ENCODE measurements at places on chromosomes 1 and 21.

GRCh38 chr1:171913385-171913784 is 72.1 kb downstream of the DNM3 start:
- DNase-seq: no peak

- DNase-seq: no peak
These were observed 80.2 kb upstream of the GREM2 start for GRCh38 chr1:240691909-240692705.

- DNase-seq: no peak
These were observed 23.4 kb upstream of the KIF1B start for GRCh38 chr1:10187026-10187334.

DNA sequence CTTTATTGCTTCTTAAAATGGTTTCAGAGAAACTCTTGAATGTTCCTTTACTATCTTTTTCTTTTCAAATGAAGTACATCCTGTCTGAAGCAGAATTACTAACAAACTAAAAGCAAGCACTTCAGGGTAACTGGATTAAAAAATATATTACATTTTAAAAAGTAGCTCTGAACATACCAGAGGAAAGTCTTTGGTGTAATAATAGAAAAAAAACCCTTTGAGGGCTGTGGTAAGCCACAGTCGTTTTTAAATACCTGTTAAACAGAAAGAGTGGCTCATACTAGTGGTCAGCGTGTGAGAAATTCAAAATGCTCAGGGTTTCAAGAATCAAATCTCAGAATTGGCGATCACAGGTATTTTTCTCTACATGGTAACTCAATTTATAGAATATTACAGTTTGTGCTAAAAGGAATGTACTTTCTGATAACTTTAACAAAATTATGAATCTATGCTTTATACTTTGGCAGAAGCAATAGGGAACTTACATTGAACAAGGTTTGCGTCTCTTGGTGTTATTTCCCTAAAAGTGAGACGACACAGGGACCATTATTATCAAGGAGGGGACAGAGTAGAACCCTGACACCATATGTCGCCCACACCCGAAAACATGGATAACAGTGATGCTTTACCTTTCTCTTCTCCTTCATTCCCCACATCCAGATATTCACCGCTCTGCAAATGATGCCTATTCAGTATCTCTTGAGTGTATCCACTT is 97.0 kb upstream of the DPH5 start:
- no peak for DNase-seq

DNA sequence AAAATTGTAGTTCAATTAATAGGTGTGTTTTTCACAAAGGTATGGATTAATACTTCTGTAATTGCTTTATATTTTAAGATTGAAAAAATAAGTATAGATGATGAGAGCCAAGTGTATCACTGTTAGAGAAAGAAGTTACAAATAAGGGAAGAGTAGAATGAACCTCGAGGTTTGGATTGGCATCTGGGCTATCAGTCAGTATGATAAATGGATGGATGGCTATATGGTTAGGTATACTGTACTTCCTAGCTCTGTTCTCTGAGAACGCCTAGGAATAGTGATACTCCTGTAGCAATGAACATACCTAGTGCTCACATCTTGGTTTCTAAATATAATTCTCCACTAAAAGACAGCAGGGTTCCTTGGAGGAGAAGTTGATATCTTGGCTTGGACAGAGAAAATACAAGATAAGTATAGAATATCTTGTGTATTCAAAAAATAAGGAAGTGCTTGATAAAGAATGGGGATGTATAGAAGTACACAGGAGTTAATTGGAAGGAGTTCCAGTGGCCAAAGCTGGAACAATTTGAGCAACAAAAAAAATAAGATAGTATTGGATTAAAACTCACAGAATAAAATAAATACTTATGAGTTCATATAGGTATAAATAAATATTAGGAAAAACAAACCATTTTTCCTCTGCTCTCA is 12.4 kb downstream of the IPO9 start:
- no peak for DNase-seq

GRCh38 chr1:196873385-196873784 is 14.5 kb upstream of the CFHR4 start:
- no peak for DNase-seq

DNA sequence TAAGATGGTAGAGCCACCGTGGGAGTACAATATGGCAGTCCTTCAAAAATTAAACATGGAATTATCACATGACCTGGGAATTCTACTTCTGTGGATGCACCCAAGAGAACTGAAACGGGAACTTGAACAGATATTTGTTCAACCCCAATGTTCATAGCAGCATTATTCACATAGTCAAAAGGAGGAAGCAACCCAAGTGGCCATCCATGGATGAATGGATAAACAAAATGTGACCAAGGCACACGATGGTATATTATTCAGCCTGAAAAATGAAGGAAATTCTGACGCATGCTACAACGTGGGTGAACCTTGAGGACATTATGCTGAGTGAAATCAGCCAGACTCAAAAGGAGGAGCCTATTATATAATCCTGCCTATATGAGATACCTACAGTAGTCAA is 22.8 kb upstream of the LAPTM5 start:
- DNase-seq: no peak

DNA sequence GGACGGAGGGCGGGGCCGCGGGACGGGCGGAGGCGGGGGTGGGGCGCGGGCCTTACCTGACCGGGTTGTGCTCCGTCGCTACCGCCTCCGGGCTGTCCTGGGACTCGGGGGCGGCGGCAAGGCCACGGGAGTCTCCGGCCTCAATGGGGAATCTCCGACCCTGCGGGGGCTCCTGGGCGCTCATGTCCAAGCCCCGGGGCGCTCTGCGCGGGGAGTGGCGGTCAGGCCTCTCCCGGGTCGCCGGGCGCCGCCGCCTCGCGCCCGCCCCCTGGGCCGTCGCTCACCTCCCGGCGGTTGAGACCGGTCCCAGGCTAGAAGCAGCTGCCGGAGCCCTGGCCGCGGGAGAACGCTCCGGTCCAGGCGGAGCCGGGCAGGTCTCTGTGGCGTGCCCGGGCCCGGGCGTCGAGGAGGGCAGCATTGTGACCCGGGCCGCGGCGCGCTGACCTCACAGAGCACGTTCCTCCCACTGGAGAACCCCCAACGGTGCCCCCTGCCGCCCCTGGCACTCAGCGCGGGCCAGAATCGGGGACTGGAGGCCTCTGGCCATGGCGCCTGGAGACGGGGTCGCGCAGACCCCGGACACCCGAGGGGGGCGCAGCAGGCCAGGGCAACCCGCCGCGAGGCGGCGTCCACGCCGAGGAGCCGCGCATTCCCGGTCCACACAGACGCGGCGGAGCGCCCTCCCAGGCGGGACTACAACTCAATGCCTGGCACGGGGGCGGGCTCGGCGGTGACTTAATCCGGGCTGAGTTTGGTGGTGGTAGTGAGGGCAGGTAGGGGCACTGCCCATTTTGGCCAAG is 411 bp downstream of the FAM229A start:
- DNase-seq: no peak

- no peak for DNase-seq
These were observed 636 bp downstream of the INTS3 start for GRCh38 chr1:153728305-153729066.

DNA sequence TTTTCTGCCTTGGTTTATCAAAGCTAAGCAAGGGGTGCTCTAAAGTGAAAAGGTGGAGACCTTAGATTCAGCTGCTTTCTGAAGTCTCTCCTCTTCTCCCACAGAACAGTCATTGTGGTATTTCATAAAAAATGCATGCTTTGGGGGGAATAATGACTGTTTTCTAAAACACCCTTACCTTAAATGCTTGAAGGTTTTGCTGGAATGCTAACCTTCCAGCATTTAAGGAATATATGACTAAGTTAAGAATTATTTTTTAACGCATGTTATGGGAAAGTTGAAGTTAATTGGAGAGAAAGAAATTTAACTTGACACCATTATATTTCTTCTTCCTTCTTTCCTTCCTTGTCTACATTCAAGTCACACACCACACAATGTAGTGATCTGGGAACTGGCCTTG is 162.5 kb downstream of the ROR1 start:
- no peak for DNase-seq

GRCh38 chr1:216531263-216532239 is 108.3 kb upstream of the USH2A start:
- DNase-seq: no peak

DNA sequence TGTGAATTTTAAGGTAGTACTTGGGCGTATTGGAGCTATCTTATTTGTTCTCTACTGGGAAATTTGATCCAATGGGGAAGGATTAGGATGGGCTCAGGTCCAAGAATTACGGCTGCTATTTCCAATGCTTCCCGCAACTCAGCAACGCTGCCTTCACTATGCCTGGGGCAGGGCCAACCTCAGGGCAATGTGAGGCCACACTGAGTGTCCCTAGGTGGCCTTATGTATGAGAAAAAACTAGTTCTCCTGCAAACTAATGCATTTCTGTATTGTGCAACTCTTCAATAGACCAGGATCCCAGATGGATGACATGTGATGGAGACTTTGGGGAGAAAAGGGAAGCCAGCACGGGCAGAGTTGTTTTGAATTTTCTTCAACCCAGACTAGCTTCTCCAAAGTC is 168.1 kb downstream of the DUSP10 start:
- DNase-seq: no peak

DNA sequence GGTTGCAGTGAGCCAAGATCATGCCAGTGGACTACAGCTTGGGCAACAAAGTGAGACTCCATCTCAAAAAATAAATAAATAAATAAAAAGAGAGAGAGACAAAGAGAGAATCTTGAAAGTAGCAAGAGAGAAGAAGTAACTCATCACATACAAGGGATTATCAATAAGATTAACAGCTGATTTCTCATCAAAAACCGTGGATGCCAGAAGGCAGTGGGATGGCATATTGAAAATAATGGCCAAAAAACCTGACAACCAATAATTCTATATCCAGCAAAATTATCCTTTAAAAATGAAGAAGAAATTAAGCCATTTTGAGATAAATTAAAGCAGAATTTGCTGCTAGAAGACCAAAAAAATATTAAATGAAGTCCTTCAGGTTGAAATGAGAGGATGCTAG is 35.7 kb downstream of the KLHDC7A start:
- DNase-seq: no peak

DNA sequence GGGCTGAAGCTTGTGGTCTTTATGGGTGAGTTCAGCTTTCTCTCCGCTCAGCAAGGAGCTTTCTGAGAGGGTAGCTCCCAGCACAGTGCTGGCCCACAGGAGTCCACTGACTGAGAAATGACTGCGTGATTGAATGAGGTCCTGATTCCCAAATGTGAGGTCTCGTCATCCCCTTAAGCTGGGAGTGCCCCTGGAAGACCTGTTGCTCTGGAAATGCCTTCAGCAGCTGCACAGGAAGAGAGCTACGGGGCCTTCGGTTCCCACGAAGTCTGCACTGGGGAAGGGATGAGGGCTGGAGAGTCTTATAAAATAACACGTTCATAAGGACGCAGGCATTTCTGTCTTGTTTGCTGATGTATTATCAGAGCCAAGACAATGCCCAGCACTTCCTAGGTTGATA is 14.0 kb downstream of the TNNT2 start:
- DNase-seq: no peak
